ENCODE measurements at places on chromosomes 7 and 10. TPM values are rescaled to one million over a fixed set of nuclear protein-coding genes. Genes with fewer than 3 reads are reported as not detected.

- DNase-seq: no peak
Observed at GRCh38 chr10:51030480-51030879, 43.8 kb upstream of the PRKG1 start.

GRM8 gene
- 1.8 TPM for polyA plus RNA-seq

GRCh38 chr10:92712016-92712889, 22.5 kb downstream of the HHEX start:
- DNase-seq: no peak

DNA sequence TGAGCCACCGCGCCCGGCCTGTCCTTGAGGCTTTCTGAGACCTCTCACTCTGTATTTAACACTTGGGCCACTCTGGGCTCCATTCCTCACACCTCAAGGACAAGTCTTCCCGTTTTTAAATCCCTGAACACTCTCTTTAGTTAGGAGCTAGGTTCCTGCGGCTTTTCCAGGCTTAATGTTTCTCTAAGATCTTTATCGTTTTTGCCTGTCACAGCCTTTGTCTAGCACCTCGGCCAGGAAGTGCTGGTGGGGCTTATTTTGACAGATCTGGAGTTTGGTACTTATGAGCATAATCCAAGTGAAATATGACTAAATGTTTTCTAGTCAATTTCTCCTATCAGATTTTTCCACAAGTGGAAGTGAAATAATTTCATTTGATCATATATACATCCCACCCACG, 186.6 kb downstream of the DPY19L1 start:
- DNase-seq: no peak

- no peak for DNase-seq
Observed at GRCh38 chr7:104535841-104536240, 207.4 kb downstream of the LHFPL3 start.

SRRM3 gene
- 18.4 TPM for polyA plus RNA-seq

DNA sequence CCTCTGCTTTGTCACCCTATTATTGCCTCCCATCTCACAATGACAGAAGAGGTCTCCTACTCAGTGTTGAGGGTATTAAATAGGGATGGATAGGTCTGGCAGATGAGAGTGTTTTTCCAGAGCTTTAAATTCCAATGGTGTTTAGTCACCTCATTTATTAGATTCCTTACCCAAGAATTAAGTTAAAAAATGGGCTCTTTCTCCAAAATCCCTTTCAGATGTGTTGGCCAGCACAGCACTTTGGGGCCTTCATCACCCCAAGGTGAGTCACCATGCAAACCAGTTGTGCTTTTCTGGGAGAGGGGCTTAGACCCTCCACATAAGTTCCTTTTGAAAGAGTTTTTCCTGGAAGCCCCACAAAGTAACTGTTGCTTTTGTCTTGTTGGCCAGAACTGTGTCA, 78.4 kb downstream of the CYP26A1 start:
- DNase-seq: no peak

DNA sequence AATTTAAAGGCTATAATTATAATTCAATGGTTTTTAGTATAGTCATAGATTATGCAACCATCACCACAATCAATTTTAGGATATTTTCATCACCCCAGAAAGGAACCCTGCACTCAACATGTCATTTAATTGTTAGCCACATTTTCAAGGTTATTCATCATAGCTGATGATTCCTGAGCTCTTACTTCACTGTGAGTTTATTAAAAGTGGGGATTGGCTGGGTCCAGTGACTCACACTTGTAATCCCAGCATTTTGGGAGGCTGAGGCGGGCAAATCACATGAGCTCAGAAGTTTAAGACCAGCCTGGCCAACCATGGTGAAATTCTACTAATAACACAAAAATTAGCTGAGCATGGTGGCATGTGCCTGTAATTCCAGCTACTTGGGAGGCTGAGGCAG, 787 bp downstream of the CCL26 start:
- DNase-seq: no peak

- no peak for DNase-seq
Observed at GRCh38 chr10:29698773-29699490, 64.2 kb upstream of the SVIL start.

OPN4 gene
- polyA plus RNA-seq: not detected

DNA sequence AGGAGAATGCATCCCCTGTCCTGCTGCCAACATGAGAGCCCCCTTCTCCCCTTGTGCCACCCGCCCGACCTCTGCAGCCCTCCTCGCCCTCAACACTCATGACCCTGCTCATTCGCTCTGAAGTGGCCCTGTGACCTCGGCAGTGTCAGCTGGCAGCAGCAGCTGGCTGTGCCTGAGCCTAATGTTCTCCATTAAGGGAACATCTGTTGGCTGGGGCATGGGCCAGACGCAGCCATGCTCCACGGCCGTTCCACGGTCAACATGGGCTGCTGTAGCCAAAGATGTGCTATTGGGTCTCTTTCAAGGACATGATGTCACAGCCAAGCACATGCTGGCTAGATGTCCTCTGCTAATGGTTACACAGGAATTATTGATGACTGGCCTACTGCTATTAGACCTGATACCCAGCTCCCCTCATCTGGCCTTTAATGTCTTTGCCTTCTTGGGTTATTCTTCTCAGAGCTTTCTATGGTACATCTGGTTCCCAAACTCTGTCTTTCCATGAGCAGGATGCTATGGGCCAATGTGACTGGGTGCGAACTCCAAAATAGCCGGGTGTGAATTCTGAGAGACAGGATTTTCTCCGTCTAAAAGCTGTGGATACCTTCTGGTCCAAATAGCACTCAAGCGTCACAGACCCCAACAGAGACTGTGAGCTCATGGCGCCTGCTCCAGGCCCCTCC, 22.4 kb downstream of the ADCYAP1R1 start:
- no peak for DNase-seq

- DNase-seq: no peak
Observed at GRCh38 chr10:126580873-126581647, 89.4 kb downstream of the C10orf90 start.

DNA sequence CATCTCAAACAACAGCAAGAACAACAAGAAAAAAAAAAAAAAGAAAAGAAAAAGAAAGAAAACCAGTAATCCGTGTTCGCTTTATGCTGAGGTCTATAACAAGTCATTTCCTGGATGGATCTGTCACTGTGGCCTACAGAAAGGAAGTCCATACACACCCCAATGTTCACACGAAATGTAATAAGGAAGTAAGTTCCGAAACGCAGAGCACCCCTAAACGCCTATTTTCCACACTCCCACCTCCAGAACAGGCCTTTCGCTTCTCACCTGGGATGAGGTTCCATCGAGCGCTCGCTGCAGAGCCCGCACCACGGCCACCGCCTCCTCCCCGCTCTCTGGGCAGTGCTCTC, 735 bp downstream of the ZNF394 start:
- no peak for DNase-seq

DNA sequence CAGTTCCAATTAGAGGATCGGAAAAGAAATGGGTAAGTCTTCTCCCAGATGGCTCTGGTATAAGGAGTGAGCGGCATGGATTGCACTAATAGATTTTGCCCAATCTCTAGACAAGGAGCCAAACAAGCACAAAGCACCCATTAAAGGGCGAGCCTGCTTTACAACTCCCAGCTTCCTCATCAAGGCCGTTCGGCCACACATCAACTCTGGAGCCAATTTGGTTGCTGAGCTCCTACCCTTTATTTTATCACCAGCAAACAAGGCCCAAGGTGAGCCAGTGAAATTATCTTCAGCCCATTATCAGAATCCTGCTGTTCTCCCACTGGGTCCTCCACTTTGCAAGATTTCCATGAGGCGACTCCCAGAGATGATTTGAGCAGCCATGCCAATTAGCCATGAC, 292.2 kb upstream of the NPVF start:
- no peak for DNase-seq

SMKR1 gene
- polyA plus RNA-seq: 1.6 TPM

- DNase-seq: no peak
Observed at GRCh38 chr7:24974026-24974832, 5.7 kb downstream of the OSBPL3 start.

- DNase-seq: no peak
Observed at GRCh38 chr10:102287991-102288390, 42.7 kb downstream of the GBF1 start.

DNA sequence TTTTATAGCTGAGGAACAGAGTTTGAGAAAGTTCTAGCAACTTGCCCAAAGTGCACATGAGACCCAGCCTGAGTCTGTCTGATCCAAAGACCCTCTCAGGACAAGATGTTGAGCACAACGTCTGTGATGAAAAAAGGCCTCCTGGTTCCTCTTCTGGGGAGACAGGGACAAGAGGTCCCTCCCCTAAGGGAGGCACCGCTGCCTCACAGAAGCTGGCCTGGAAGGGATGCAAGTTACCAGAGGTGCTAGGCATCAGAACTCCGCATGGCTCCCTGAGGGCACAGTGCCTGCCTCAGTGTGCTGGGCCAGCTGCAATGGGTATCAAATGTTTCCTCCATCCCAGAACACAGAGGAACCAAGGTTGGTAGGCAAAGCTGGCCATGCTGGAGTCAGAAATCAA, 302.4 kb downstream of the GRID1 start:
- DNase-seq: no peak

DNA sequence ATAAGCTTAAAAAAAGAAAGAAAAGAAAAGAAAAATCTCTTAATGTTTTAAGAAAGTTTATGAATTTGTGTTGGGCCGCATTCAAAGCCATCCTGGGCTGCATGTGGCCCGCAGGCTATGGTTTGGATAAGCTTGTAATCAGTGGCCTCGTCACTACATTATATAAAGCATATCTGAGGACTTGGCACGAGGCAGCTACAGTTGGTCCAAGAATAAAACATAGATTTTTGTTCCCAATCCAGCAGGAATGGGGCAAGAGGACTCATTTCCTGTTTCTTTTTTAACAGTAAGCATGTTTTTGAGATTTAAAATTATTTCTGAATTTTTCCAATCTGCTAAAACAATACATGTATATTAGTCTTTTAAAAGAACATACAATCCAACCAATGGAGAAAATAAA, 28.6 kb downstream of the MCM10 start:
- DNase-seq: no peak

SLC35B4 gene
- 28.9 TPM for polyA plus RNA-seq

GRCh38 chr7:94368371-94368791, 26.3 kb upstream of the COL1A2 start:
- no peak for DNase-seq

DNA sequence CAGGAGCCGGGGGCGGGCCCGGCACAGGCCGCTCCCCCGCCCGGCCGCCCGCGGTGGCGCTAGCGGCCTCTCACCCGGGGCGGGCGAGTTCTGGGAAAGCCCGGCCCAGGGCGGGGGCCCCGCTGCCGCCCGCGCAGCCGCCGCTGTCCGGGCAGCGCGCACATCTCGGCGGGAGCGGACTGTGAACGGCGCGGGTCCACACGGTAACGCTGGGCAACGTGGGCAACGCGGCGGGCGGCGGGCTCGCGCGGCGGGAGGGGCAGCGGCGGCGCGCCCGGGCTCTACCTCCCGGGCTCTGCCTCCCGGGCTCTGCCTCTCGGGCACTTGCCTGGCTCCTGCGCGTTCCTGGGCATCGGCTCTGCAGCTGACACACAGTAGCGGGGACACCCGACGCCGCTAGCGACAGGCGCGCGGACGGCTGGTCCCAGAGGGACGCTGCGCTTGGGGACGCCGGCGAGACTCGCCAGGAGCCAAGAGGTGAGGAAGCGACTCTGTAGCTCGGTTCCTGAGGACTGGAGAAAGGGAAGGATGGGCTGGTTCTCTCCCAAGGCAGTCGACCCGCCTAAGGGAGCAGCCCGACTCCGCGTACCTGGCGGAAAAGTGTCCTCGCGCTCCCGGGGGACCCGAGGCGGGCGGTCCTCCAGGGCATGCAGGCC, at the start of gene PLCE1:
TSS of gene PLCE1 (plus strand) at position 150 of the 656 bp plus-strand sequence. CDS start 37,116 bp downstream, outside the sequence.
- no peak for DNase-seq

DNA sequence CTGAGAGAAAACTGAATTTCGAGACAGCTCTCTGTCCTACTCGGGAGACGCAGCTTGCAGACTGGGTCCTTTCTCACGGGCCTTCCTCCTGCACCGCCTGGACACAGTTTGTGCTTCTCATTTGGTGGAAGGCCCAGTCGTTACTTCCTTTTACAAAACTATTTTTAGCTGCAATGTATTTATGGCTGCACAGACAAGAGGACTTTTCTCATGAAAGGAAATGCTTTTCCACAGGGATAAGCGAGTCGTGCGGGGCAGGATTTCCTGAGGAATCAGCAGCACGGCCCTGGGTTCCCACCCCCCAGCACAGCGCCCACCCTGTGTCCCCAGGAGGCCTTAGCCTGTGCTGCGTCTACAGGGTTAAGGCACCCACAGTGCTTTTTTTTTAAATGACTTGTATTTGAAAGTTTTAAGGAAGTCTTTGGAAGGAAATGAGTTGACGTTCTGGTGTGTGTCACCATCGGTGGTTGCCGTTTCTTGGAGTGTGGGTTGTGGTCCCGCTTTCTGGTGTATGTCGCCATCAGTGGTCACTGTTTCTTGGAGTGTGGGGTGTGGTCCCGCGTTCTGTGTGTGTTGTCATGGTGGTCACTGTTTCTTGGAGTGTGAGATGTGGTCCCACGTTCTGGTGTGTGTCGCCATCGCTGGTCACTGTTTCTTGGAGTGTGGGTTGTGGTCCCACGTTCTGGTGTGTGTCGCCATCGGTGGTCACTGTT, 50.9 kb downstream of the INPP5A start:
- DNase-seq: no peak

PPP1R17 gene
- polyA plus RNA-seq: 1.5 TPM

ZNF467 gene
- polyA plus RNA-seq: 0.89 TPM

CHN2 gene
- 2.7 TPM for polyA plus RNA-seq

GRCh38 chr7:101728128-101728527, 89.3 kb upstream of the CUX1 start:
- DNase-seq: no peak

GPR146 gene
- polyA plus RNA-seq: 3.9 TPM
